RWPE2 (cell line): ENCODE measurements at places on chromosomes 7 and 10.
A peak's percentile ranks its signal among the peaks of the same experiment; 100 is the strongest.

- DNase-seq = no peak
Measured at GRCh38 chr7:50792342-50793119, 9.8 kb upstream of the GRB10 start.

- DNase-seq = no peak
Measured at GRCh38 chr7:42924223-42924838, 7.6 kb downstream of the PSMA2 start.

DNA sequence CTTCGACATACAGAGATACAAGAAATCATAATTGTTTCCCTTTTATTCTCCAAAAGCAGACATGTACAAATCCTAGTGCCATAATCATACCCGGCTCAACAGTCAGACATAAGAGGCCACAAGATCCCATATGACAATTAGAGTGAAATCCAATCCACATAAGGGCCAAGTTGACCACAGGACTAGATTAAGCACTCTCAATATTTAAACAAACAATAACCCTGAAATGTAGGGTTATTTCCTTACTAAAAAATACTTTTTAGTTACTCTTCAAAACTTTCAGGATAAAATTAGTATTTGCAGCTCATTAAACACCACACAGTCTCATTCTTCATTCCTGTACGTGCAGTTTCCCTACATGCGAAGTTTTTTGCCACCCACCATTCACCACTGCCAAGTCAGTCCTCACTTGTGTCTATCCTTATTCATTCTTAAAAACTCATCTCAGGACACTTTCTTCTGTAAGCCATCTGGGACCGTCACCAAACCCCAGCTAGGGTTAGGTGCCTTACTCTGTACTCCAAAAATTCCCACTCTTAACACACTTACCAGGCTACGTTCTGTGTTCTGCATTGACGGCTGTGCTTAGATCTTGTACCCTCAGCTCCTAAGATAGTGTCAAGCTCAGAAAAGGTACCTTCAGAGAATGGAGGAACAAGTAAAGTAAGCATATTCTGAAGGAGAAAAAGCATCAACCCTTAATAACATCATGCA is 47.8 kb upstream of the NEBL start:
- DNase-seq = no peak

DNA sequence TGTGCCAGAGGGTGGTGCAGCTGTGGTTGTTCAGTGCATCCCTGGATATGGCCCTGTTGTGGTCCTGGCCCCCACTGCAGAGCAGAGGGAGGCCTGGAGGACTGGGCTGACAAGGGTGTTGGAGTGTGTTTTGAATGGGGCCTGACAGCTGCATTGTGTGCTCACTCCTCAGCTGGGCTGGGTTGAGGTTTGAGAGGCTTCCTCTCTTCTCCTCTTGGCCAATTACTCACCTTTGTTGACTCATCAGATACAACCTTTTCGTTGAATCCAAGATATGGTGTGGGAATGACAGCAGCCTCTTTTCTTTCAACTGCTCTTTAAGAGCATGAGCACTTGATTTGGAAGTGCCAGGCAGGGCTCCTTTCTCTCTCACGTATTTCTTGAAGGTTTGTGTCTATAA is 228.5 kb upstream of the COBL start:
- DNase-seq = no peak

DNA sequence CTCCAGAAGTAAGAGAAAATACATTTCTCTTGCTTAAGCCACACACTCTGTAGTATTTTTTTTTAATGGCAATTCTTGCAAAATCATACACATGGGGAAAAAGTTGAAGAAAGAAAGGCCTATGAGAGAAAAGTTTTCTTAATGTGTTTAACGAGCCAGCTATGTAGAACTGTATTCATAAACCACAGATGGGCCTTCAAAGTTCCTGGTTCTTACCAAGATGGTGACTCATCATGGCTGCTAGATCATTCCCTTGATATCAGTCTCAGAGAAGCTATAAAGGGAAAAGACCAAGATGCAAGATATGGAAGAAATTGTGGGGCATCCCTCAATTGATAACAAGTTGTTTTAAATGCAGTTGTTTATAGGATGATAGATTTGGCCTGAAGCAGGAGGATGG is 992.7 kb upstream of the MBL2 start:
- DNase-seq = no peak

DNA sequence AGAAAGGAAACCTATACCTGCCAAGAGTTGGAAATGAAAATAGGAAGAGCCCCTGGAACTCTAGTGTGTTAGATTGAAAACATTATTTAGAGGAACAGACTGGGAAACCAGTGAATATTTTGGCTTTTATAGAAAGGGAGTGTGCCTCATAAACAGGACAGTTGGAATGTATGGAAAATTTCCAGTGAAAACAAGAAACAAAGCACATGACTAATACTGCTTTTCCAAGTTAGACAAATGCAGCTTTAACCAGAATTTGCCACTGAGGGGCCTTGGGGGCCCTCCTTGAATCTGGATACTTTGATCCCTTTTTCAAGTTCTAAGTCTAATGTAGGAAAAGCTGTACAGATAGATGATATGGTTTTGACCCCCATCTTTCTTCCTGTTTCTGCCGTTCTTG is 21.2 kb downstream of the ITGB8 start:
- DNase-seq = no peak

GRCh38 chr7:157397731-157398691 is 61.2 kb downstream of the DNAJB6 start:
- DNase-seq = no peak

DNA sequence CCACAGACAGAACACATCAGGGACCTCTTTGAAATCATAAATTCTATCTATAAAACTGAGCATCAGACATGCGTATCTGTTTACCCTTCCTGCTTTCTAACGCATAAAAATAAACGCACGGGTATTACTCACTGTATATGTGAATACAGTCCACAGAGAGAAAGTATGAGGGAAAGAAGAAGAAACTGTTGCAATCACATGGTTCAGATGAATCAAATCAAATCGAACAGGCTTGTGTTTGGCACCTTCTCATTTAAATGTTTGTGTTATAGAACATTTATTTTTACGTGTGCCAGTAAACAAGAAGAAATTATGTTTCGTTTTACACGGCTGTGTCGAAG is 322.0 kb downstream of the FRMD4A start:
- no peak for DNase-seq

- no peak for DNase-seq
Measured at GRCh38 chr7:28815369-28815927, 142.7 kb downstream of the TRIL start.

GRCh38 chr7:139588632-139589031 is 65.1 kb downstream of the CLEC2L start:
- no peak for DNase-seq

DNA sequence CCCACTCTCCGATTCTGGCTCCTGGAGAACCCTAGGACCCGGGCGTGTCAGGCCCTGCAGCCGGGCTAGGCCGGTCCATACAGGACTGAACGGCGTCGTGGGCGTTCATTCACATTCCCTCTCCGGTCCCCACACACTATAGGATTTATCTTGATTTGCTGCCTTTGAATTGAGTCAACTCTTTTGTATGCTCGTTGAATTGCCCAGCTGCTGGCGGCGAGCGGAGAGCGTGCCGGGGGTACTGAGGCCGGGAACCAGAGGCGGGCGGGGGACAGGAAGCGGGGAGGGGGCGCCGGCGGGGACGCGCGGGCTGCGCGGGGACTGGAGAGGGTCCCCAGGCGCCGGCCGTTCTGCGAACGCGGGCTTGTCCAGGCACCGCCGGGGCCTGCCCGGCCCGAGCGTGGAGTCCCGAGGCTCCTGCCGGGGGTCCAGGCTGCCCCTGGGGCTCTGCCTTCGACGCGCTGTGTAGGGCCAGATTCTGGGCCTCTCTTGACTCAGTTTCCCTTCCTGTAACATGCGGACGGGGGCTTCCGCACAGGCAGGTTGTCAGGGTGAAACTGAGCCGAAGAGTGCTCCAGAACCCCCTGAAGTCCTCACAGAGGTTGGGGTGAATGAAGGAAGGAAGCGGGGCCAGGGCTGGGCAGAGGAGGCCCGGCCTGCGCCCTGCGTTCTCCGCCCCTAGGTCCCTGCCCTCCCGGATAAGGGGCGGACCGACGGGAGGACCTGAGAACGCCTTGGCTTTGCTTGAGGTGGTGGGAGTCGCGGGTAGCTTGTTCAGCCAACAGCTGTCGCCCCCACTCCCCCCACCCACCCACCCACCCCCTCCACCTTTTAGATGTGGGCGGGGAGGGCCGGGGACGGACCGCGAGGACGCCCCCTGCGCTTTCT is 769 bp upstream of the ELFN1 start:
- peak; percentile 38 for DNase-seq

GRCh38 chr7:88165697-88166096 is 54.1 kb downstream of the SRI start:
- no peak for DNase-seq

DNA sequence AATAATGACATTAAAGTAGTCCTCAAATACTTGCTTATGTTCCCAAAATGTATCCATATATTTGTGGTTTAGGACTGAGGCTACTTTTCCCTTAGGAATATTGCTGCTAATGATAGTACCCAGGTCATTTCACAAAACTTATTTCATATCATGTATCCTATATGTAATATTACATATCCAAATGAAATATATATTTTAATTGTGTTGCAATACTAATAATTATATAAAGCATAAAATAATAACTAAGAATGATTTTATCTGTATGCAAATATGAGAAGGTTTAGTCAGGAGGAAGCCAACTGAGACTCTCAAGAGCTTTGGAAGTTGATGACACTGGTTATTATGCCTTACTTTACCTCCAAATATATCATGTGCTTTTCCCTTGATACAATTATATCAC is 231.5 kb upstream of the KLF14 start:
- no peak for DNase-seq

GRCh38 chr7:72025381-72025960 is 386.7 kb downstream of the CALN1 start:
- no peak for DNase-seq

DNA sequence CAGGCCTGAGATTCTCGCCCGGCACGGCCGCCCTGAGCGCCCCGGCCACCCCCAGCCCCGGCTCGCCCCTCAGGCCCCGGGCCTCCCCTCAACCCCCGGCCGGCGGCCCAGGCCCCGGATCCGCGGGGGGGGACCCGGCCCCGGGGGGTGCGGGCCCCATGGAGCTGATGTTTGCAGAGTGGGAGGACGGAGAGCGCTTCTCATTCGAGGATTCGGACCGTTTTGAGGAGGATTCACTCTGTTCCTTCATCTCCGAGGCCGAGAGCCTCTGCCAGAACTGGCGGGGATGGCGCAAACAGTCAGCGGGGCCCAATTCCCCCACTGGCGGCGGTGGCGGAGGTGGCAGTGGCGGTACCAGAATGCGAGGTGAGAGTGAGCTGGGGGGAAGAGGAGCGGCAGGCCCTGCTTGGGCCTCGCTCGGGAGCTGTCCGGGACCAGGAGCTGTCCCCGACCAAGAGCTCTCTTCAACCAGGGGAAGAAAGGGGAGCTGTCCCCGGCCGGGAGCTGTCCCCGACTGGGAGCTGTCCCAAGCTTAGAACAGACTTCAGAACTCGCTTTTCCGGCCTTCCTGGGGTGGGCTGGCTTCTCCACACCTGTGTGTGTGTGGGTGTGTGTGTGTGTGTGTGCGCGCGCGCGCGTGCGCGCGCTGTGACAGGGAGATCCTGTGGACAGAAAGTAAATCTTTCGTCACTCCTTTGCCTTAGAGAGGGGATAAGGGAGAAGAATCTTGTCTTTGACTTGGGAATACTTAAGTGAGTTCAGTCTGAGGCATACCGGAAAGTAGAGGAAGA is 510 bp downstream of the ZSWIM8 start:
- no peak for DNase-seq

GRCh38 chr7:44962483-44963251 is 16.1 kb downstream of the MYO1G start:
- peak; percentile 65 for DNase-seq

GRCh38 chr7:80206763-80207162 is 72.1 kb downstream of the GNAI1 start:
- no peak for DNase-seq

- no peak for DNase-seq
Measured at GRCh38 chr7:87155788-87156187, 3.5 kb downstream of the DMTF1 start.

- no peak for DNase-seq
Measured at GRCh38 chr7:116582806-116583444, 58.1 kb downstream of the CAV1 start.

- no peak for DNase-seq
Measured at GRCh38 chr7:101171442-101171837, 6.1 kb upstream of the VGF start.

DNA sequence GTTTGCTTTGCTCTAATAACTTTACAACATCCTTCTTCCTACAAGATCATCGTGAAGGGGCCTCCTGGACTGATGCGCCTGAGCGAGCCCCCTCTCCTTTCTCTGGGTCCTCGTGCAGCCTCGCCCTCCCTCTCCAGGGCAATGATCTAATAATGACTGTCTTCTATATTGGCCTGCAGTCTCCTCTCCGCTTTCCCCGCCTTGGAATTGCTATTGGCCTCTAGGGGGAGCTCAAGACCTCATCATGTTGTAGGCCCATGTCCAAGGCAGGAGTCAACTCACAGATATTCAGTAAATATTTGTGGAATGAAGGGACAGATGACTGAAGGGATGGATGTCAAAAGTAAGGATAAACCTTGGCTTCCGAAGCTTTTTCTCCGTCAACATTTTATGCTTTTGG is 1180.3 kb downstream of the TYW1 start:
- DNase-seq = no peak

DNA sequence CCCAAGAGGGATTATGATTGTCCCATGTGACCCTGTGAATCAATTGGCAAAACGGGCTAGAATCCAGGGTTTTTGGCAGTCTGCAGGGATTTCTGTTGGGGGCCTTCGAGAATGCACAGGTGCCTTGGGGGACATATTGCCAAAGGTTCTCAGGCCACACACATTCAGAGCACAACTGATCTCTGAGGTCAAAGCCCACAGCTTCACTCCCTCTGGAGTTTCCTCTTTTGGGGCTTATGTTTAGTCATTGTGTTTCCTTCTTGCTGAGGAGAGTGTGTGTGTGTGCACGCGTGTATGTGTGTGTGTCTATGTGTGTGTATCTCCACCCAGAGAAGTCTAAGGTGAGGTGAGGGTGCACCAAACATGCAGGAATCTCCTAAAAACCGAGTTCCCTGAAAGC is 8.8 kb downstream of the PPIF start:
- no peak for DNase-seq

DNA sequence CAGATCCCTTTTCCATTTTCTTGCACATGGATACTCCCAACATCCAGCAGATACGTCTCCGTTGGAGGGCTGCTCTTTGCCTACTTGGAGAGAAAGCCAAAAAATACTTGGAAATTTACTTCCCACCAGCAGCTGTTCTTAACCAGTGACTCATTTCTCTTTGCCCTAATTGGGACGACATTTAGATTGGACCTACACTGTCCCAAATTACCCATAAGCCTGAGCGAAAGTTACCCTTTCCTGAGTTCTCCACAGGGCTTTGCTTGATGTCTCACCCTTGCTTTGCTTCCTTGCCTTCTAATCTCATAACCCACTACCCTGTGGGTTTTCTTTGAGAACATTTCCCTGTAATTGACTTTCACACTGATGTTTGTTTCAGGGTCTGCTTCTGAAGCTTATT is 48.1 kb downstream of the SAMD8 start:
- no peak for DNase-seq
